ENCODE measurements at places on chromosomes 16 and 17. TPM values are rescaled to one million over a fixed set of nuclear protein-coding genes. Genes with fewer than 3 reads are reported as not detected.

MPP3 gene
- total RNA-seq, result 7.9 TPM

CSH2 gene
- total RNA-seq, result not detected

HBZ gene
- not detected for total RNA-seq

TBC1D3C gene
- total RNA-seq, result not detected

DOC2B gene
- 1.3 TPM for total RNA-seq

TPPP3 gene
- 0.28 TPM for total RNA-seq

CACNG1 gene
- not detected for total RNA-seq

SLFN13 gene
- total RNA-seq, result 1.8 TPM
